ENCODE measurements at places on chromosomes 11 and 22.
A peak's percentile ranks its signal among the peaks of the same experiment; 100 is the strongest.

GRCh38 chr11:130839981-130840666 is 76.2 kb downstream of the SNX19 start:
- DNase-seq: no peak

GRCh38 chr11:118117790-118118601 is 31.2 kb upstream of the SMIM35 start:
- DNase-seq: no peak

DNA sequence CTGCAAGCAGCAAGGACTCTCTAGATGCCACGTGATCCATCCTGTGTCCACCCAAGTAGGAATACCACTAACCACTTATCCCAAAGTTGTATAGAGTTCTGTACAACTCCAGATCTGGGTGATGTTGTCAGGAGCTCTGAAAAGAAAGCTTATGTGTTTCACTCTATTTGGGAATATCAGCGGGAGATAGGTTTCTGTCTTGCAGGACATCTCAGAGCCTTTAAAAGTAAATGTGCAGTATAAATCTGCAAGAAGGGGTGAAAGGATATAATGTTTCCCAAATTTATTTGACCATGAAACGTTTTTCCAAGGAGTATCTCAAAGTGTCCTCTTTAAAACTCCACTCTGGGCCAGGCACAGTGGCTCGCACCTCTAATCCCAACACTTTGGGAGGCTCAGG is 13.9 kb downstream of the IRAG1 start:
- DNase-seq: no peak

DNA sequence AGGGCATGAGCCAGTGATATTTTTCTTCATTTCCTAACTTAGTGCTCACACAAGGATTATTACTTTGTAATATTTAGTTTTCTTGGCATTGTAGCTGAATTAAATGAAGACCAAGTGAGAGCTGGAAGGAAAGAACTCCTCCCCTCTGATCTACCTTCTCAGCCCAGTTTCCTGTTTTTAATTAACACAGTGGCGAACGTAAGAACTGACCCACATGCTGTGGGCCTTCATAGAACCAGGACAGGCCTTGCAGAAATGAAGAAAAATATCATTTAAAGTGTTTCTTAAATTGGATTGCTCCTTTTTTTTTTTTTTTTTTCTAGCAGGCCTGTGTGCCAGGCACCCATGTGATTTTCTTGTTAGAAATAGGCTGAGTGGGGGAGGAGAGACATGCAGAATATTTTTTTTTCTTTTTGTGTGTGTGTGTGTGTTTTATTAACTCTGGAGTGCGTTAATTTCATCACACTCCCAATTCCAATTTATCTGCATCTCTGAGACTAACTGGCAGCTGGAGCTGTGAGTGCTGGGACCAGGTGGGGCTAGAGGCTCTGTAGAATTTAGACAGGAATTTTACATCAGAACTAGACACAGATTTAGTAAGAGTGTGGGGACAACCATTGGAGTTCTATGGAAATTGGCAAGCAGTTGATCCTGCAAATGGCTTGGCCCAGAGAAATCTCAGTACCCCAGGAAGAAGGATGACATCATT is 320.5 kb downstream of the DDX10 start:
- DNase-seq: no peak

DNA sequence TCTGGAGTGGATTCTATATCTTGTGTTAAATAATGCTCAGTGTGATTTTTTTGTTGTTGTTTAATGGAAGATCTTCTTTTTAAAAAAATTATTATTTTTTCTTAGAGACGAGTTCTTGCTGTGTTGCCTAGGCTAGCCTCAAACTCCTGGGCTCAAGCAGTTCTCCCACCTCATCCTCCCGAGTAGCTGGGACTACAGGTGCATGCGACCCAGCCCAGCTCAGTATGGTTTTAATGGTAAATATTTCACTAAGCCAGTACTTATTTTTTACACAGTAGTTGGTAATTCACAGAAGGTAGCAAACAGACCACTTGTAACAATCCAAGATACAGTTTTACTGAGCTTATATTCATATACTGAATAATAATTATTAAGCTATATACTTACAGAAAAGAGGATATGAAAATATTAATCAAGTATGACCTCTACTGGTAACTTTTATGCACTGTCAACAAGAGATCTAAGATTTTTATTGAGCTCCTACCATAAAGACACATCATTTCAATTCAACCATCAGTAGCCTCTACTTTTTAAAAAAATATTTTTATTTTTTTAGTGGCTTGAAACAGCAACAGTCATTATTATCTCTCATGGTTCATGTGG is 6.1 kb upstream of the CD59 start:
- no peak for DNase-seq

DNA sequence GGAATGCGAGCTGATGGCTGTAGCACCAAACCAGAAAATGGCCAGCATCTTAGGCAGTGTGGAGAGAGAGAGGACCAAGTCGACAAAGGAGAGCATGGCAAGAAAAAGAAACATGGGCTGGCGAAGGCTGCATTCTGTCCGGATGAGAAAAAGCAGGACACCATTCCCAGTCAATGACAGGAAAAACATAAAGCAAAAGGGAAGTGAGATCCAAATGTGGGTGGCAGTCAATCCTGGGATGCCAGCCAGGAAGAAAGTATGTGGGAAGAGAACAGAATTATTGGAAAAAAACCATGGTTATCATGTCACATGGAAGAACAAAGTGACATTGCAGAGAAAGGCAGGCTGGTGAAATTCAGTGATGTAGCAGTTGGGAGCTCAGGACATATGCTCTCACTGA is 36.9 kb upstream of the OR56A1 start:
- DNase-seq: no peak

DNA sequence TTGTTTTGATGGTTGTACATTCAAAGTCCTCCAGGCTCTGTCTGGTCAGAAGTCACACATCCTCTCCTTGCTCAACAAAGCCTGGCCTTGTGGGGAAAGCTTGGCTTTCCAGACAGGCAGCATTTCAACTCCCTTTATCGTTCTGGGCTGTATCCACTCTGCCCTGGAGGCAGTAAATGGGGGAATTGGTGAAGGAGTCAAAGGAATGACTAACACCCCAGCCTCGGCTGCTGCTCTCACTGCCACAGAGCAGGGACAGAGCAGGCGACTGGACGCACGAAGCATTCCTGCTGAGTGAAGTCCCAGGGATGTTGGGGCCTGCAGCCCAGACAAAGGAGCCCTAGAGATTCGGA is 52.8 kb downstream of the WNT11 start:
- DNase-seq: no peak

- DNase-seq: peak; percentile 28
These were observed 74.9 kb upstream of the HORMAD2 start for GRCh38 chr22:30005213-30005857.

DNA sequence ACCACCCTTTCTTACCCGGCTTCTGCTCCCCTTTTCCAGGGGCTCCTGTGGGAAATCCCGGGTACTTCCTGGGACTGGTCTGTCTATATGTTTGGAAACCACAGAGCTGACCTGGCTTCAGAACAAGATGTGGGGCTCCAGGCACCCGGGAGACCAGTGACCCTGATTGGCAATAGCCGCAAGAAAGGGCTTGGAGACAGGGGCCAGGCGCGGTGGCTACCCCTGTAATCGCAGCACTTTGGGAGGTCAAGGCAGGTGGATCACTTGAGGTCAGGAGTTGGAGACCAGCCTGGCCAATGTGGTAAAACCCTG is 3.2 kb upstream of the NEAT1 start:
- DNase-seq: no peak

DNA sequence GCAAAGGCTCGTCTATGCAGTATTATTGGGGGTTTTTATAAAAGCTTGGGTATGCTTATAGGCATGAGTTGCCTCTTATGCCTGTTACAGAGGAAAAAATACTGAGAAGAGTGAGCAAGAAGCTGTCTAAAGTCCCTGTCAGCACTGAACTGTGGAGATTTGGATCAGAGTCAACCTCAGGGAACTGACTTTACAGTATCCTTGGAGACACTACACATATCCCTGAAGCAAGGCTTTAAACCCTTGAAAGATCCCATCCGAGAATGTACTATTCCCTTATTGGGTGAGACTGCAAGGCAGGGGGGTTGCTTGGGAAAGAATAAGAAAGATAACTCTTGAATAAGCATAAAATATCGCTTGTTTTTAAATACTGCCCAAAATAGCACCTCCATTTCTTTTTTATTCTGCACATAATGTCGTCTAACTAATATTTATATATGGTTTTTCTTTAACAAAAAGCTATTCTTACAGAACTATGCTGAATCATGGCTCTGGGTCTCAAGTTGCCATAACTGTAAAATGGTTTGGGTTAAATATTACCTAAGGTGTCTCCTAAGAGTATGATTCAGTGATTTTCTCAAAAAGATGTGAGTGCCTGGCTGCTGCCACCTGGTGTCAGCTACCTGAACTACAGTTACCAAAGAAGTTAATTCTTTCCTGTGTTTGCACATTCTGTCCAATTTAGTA is 1062.8 kb downstream of the DLG2 start:
- DNase-seq: no peak

DNA sequence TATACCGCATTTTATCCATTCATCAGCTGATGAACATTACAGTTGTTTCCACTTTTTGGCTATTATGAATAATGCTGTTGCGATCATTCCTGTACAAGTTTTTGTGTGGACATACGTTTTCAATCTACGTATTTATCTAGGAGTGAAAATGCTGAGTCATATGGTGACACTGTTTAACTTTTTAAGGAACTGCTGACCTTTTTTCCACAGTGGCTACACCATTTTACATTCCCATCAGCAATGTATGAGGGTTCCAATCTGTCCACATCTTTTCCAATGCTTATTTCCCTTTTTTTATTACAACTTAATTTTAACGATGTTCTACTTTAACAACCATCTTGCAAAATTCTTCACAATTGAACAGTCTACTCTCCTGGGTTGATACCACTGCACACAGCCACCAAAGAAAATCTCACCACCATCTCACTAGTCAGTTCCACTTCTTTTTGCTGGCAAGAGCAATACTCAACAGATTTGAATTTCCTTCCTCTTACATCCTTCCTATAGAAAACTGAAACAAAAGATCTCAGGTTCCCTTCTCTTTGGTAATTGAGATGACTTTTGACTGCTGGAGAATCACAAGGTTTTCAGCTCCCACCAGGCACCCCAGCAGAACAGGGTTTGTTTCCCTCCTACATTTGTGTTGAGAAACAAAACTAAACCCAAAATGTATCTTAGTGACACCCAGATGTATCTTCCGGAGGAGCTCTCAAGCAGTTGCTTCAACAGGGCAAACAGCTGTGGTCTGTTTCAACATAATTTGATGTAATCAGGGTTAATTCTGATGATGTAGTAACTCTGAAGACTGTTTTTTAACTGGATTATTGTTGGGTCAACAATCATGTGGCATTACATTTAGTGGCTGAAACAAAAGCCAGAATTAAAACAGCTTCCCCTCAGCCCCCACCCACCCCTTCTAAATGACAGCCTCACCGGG is 7.0 kb upstream of the GAB2 start:
- DNase-seq: no peak

- DNase-seq: no peak
These were observed 5.5 kb downstream of the ZC3H12C start for GRCh38 chr11:110098645-110099044.

DNA sequence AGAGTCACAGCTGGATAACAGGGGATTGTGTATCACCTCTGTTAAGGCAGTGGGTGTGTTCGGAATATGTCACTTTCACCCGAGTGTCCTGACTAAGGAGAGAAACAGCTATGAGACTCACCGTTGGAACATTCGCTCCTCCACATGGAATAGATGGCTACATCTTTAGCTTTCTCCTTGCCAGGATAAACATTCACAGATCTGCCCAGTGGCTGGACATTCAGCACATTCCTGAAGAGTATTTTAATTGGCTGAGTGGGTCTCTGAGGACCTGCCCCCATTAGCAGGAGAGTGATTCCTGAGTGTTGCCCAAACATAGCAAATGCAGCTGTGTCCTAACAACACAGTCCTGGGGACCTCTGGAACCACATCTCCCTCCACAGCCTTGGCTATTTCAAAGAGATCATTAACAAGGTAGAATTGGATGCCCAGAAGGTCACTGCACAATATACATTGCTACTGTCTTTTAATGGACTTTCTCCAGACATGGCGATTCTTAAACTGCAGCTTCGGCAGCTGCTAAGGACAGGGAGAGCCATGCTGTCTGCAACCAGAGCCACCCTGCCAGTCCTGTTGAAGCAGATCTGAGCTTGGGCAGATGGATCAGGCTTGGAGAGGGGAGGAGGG is 435.0 kb upstream of the CADM1 start:
- DNase-seq: no peak

DNA sequence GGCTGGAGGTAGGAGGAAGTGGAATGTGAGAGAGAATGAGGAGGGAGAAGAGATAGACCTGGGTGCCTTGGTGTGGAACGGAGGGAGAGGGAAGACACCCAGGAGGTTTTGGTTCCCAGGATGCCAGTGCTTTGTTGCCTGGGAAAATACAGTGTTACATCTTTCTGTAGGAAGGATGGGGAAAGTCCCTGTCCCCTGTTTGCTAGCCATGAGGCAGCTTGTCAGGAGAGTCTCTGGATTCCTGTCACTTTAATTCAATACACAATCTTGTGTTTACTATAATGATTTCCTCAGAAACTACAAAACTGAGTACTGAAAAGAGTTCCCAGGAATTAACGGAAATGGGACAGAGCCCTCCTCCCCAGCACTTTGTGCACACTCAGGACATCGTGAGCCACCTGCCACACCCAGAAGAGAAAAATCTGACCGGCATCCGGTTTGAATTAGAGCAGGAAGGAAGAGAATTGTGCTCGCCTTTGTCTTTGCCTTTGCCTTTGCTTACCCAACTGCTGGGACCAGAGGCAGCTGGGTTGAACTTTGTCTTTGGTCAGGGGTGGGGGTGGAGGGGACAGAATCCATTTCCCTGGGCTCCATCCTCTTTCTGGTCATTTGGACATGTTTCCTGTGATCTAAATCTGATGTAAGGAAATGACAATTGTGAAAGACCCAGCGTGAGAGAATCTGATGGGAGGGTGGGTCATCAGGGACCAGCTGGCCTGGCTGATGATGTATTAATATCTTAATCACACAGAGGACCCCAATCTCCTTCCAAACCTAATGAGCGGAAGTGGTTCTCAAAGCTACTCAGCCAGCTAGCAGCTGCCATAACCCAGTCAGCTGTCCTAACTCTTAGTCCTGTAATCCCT is 1.3 kb upstream of the LIMK2 start:
- no peak for DNase-seq
